ENCODE measurements at places on chromosomes 2 and 18.

- no peak for DNase-seq
Measured at GRCh38 chr2:60519231-60519863, 34.1 kb downstream of the BCL11A start.

- no peak for DNase-seq
Measured at GRCh38 chr2:16106619-16107018, 166.3 kb downstream of the MYCN start.

GRCh38 chr2:119240311-119241204, 16.9 kb downstream of the STEAP3 start:
- DNase-seq = peak; percentile 89

DNA sequence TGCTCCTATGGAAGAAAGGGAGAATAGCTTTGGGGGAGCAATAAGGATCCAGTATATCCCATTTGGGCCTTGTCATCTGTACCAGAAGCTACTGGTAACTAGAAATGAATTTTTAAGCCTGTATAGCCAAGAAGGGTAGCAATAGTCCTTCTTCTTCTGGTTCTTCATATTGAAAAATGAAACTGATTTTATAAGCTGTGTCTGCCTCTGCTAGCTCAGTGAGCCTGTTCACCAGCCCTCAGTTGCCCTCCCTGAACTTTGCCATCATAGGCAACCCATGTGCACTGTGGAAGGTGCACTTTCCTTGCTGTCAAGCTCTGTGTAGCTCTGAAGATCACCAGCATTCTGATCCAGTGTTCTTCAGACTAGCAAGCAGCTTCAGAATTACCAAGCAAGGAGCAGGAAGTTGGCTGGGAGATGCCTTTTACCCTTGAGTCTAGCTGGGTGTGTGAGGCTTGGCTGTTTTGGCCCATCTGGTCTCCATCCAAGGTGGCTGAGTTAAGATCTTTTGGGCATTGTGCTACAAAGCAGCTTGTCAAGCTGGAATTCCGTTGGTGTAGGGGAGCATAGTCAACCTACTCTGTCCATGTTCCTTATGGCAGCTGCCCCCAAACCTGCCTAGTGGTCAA, 55.8 kb upstream of the MGAT5 start:
- no peak for DNase-seq

DNA sequence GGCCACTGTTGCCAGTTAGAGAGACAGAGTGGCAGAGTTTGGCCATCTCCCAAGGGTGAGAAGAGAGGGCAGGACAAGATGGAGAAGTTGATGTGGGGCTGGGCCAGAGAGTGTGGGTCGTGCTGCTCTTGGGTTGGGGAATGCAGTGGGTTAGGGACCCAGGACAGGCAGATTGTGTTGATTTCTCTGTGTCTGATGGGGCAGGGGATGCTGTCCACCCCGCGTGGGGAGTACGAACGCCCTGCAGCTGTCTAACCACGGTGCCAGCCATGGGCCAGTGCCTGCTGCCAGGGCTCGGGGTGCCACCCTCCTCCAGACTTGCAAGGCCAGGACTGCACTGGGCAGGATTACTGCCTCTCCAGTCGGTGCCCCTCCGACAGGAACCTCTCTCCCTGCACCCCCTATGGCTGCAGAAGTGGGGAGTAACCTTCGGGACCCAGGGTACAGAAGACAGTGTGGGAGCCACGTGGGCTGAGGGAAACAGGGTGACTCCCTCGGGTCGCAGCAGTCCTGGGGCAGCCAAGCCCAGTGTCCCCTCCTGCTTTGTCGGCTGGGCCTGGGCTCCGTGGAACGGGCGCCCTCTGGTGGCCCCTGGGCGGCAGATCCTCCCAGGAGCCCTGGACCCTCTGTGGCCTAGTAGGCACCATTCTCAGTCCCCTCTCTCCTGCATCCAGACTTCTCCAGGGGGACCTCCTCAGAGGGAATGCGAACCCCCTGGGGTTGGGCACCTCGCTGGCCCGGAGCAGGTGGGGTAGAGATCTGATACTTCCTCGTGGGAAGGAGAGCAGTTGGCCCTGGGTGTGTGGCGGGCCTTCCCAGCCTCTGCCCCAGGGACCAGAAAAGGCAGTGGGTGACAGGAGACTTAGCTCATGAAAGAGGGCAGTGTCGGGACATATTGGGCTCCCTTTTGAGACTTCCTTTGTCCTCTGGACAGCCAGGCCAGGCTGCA, 2.7 kb downstream of the GPC1 start:
- DNase-seq = peak; percentile 79

DNA sequence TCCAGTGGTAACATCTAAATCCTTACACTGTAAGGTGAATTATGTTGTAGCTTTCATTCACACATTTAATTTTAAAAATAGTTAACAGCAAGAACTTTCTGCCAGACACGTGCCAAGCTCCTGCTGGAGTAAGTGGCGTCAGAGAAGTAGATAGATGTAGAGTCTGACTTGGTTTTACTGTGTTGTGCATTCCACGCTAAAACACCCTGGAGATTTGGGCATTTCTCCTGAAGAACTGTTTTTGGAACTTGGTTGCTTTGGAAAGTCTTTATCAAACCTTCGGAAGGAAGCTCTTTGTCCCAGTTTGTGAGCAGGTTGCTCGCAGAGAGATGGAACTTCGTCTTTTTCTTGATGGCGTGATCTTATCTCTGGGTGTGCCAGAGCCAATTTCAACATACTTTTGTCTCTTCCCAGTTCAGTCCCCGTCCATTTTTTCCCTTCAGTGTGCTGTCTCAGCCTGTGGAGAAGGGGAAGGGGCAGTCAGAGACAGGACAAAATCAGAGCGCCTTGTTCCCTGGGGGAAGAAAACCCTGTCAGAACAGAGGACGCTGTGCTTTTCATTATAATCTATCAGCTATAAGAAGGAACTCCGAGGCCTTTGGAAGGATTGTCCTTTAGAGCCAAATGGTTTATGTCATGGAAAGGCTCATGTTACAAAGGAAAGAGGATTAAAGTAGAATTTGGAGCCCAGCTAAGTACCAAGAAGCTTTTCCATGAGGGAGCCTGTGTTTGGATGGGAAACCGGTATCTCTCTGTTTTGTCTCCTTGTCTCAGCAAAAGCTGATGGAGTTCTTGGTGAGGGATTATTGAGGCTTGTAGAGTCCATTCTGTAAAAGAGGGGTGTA, 18.9 kb downstream of the GRHL1 start:
- DNase-seq = no peak

DNA sequence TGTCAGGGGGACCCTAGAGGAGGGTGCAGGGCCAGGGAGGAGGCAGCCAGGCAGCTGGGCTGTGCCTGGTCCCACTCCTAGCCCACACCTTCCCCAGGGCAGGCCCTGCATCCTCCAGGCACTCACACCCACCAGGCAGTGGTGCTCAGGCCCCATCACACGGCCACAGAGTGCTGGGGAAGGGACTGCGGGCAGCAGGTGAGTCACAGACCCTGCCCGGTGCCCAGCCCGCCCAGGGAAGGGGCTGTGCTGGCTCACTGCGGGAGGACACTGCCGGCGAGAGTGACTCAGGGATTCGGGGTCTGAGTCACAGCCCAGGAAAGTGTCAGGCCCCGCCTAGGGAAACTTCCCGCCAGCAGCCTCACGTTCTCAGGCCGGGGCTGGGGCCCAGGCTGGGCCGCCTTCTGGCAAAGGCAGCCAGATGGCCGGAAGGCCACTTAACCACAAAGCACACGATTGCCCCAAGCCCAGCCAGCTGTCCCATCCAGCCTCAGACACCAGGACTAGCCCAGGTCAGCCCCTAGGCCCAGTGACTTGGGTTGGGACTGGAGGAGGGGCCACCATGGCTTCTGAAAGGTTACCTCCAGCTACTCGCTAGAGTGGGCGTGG, 42.2 kb downstream of the BIN1 start:
- DNase-seq = peak; percentile 88

DNA sequence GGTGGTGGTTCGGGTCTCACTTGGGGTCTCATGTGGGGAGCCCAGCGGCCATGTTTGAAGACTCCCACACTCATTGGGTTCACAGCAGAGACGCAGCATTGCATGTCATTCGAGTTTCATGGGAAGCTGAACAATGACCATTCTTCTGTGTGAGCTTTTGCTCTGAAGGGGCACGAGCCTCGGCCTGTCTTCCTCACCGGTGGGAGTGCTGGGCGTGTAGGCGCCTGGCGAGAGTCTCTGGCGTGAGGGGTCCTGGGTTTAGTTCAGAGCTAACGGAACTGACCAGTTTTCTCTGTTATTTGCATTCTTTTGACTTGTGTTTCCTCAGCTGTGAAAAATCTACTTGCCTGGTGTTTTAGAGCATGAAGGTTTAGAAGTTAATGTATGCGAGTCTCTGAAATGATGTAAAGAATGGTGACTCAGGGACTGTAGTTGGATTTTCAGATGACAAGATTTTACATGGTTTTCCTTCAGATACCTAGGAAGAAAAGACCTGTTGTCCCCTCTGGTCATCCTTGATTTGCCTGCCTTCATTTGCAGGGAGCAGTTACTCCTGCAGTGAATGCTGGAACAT, 98.1 kb downstream of the ARMC9 start:
- no peak for DNase-seq

GRCh38 chr18:62138461-62139235, 48.2 kb downstream of the PIGN start:
- no peak for DNase-seq

- no peak for DNase-seq
Measured at GRCh38 chr2:43276962-43277391, 50.6 kb upstream of the ZFP36L2 start.

DNA sequence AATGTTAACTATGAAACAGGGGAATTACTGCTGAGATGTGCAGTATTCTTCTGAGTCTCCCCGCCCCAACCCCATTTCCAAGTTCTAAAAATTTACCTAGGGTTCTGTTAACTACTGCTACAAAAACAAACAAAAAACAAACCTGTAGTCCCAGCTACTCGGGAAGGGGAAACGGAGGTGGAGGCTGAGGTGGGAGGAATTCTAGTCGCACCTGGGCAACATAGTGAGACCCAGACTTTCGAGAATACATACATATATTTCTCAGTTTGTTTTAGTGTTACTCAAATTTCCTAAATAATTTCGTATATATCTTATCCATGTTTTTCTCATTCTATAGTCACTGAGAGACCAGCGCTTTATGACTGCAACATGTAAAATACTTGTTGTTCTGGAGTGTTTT, 989 bp downstream of the STAM2 start:
- no peak for DNase-seq

- DNase-seq = no peak
Measured at GRCh38 chr2:115190459-115190858, 748.0 kb downstream of the DPP10 start.

DNA sequence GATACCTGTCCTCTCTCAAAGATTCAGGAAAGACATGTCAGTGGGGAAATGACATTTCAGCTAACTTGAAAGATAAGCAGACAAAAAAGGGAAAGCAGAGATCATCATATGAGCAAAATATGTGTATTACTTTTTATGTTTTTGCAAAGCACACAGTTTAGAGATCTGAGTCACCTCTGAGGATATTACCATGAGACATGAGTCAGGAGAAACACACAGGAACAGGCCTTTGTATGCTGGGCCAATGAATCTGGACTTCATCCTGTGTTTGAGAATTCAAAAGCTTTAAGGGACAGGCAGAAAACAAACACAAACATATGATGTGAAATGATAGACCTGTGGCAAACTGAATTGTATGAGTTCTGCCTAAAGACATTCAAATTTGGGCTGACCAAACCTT, 306.0 kb upstream of the EPC2 start:
- DNase-seq = no peak

DNA sequence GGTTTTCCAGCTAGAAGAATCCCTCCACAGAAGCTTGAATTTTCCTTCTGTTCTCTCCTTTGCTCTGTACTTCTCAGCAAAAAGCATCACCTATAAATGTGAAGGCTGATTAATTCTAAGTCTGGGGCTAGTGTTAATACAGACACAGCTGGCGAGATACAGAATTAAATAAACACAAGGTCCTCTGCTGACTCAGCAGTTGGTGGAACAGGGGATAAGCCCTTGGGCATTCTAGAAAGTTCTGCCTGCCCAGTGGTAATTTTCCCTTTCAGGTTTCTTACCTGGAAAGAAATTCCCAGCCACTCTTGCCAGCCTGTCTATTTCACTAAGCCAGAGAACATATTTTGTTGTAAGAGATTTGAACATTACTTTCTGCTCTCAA, 175.3 kb upstream of the MSH6 start:
- DNase-seq = no peak

- DNase-seq = no peak
Measured at GRCh38 chr2:216657980-216658379, 24.8 kb downstream of the IGFBP2 start.

DNA sequence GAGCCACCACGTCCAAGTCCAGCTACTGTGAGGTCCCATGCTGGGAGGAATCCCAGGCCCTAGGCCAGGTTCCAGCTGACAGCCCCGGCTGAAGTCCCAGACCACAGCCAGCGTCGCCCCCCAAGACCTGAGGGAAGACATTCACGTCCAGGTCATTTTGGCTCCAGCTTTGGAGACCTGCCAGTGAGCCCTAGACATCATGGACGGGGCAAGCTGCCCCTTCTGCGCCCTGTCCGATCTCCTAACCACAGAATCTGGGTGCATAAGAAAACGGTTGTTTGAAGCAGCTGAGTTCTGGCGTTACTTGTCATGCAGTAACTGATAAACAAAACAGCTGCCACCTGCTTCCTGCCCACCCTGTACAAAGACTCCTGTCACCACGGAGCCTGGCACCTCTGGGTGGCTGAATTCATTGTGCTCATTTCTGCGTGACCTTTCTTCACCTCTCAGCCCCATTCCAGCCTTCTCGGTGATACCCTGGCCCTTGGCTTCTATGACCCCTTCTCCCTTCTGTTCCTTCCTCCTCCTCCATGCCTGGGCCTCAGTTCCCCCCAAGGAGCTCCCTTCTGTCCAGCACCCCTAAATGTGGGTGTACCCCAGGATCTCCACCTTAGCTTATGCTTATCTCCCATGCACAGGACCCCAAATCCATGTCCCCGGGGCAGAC, 72.6 kb upstream of the SMAD7 start:
- DNase-seq = no peak

DNA sequence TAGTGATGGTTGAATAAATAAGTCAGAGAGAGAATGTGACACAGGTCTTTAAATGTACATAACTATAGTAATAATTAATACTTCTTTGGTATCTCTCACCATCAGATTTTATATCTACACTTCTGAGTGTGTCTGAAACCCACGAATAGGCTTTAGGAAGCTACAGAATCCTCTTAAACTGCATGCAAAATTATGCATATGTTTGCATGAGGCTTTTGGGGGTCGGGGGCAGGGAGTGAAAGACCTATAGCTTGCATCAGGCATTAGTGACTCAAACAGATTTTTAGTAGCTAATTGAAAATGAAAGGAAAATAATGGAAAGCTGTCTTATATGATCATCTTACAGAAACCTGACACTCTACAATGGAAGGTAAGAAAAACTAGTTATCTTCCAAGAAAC, 14.9 kb downstream of the LRPPRC start:
- no peak for DNase-seq

GRCh38 chr2:83103613-83104012, 1355.5 kb downstream of the SUCLG1 start:
- DNase-seq = no peak

- no peak for DNase-seq
Measured at GRCh38 chr2:150400849-150401248, 86.6 kb downstream of the RND3 start.

All from posterior cingulate gyrus (tissue), 11 donors.